ENCODE measurements at places on chromosomes 6 and 20.

- DNase-seq, result no peak
- no peak overlapping the region for H3K4me3 ChIP-seq
- no peaks in the 10 kb centered on the region for H3K4me1 ChIP-seq
- H3K27ac ChIP-seq, result no peak overlapping the region
- no peaks in the 10 kb centered on the region for H3K36me3 ChIP-seq
- H3K27me3 ChIP-seq, result no peaks in the 10 kb centered on the region
Measured at GRCh38 chr20:8811801-8812594, 256.9 kb upstream of the PLCB4 start.

GRCh38 chr6:90406142-90406794 is 109.6 kb upstream of the BACH2 start:
- no peak overlapping the region for H3K27ac ChIP-seq
- H3K4me1 ChIP-seq, result peaks cover 37% of the 10 kb centered on the region
- H3K36me3 ChIP-seq, result no peaks in the 10 kb centered on the region

GRCh38 chr6:166768761-166769160 is 141.7 kb upstream of the RPS6KA2 start:
- no peaks in the 10 kb centered on the region for H3K36me3 ChIP-seq
- H3K27ac ChIP-seq, result no peak overlapping the region
- no peak overlapping the region for H3K4me3 ChIP-seq

GRCh38 chr20:63733117-63733516 is 3.3 kb upstream of the LIME1 start:
- H3K27me3 ChIP-seq, result no peaks in the 10 kb centered on the region
- H3K36me3 ChIP-seq, result peaks cover 39% of the 10 kb centered on the region
- no peak overlapping the region for H3K4me3 ChIP-seq
- no peak overlapping the region for H3K27ac ChIP-seq
- H3K4me1 ChIP-seq, result peaks cover 76% of the 10 kb centered on the region

DNA sequence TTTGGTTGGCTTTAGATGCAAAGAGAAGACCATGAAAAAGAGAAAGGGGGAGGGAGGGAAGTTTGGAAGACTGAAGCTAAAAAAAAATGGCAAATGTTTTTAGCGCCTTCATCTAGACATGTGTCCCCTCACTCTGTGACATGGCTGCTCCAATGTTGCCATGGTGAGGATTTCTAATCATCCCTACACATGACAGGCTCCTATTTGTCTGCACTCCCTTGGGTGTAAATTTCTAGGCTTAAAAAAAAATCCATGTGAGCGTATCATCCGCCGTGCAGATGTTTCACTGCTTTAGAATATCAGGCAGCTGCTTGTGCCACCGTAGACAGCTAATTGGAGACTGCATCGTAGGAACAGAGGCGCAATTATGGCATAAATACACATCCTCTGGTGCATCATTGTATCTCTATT is 761.1 kb upstream of the MMS22L start:
- no peaks in the 10 kb centered on the region for H3K27me3 ChIP-seq
- H3K4me1 ChIP-seq, result no peaks in the 10 kb centered on the region
- no peak overlapping the region for H3K27ac ChIP-seq
- no peaks in the 10 kb centered on the region for H3K36me3 ChIP-seq
- no peak overlapping the region for H3K4me3 ChIP-seq

DNA sequence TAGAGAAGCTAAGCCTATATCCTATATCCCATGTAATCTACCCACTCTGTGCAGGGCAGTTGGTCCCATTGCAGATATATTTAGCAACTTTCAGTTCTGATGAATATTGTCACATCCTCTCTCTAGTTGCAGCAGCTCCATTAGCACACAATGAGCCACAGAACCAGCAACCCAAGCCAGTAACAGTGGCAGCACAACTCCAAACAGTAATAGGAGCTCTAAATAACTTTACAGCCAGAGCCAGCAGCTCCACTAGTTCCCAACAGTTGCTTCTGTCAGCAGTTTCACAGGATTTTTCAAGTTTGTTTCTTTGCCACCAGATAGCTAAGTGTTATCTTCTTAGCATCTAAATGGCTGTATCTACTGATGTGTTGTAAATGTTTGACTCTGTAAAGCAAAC is 490.8 kb downstream of the HTR1B start:
- H3K36me3 ChIP-seq, result no peaks in the 10 kb centered on the region
- no peaks in the 10 kb centered on the region for H3K27me3 ChIP-seq
- DNase-seq, result no peak
- H3K4me1 ChIP-seq, result no peaks in the 10 kb centered on the region
- H3K27ac ChIP-seq, result no peak overlapping the region

GRCh38 chr6:137975188-137975940 is 108.3 kb downstream of the TNFAIP3 start:
- H3K4me1 ChIP-seq, result peaks cover 37% of the 10 kb centered on the region
- peak overlapping the region; percentile 19 for H3K4me3 ChIP-seq
- no peaks in the 10 kb centered on the region for H3K27me3 ChIP-seq
- peak overlapping the region; percentile 64 for H3K27ac ChIP-seq
- no peaks in the 10 kb centered on the region for H3K36me3 ChIP-seq
- no peak for DNase-seq

DNA sequence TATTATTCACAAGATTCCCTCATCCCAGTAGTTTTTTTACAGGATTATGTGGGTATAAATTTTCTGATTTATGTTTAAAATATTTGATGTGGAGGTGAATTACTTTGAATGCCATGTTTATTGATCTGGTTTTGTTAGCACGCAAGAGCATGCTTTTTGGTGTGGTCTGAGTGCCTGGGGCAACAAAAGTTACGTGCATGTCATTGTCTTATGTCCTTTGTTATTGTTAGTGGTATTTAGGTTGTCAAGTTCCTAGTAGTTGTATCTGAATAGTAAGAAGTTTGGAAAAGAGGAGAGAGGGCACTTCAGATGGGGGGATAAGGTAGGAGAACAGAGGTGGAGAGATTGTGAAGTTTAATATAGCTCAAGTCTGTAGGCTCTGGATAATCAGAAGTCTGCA is 95.0 kb downstream of the ATRN start:
- no peak overlapping the region for H3K4me3 ChIP-seq
- H3K27ac ChIP-seq, result no peak overlapping the region
- no peaks in the 10 kb centered on the region for H3K36me3 ChIP-seq
- H3K27me3 ChIP-seq, result no peaks in the 10 kb centered on the region

DNA sequence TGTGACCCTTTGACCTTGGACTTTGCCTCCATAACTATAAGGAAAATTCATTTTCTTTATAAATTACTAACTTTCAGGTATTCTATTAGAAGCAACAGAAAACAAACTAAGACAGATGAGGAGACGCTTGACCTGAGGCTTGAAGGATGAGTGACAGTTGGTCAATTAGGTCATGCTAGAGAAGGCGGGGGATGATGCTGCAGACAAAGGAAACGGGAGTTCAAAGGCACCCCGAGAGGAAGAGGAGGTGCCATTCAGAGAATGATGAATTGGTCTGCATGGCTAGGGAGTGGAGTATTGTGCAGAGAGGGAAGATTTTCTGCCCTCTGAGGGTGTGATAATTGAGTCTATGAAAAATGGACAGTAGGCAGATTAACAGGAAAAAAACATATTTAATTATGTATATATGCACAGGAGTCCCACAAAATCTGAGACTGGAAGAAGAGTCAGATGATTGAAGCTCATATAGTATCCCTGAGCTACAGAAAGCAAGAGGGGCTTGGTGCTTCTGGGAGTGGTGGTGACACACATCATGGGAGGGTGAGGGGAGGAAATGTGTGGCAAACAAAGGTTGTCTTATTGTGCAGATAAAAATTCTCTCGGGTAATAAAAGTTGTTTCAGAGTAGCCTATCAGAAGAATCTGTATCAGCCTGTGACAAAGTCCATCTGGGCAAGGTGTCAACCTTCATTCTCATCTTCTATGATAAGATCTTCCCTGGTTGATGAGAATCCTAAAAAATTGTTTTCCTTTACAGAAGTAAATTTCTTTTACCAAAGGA is 20.4 kb upstream of the FUCA2 start:
- peaks cover 27% of the 10 kb centered on the region for H3K4me1 ChIP-seq
- H3K27ac ChIP-seq, result no peak overlapping the region
- no peak overlapping the region for H3K4me3 ChIP-seq
- DNase-seq, result no peak

- H3K36me3 ChIP-seq, result no peaks in the 10 kb centered on the region
- no peak overlapping the region for H3K27ac ChIP-seq
- DNase-seq, result no peak
- no peak overlapping the region for H3K4me3 ChIP-seq
Measured at GRCh38 chr20:34143951-34144350, 31.9 kb upstream of the EIF2S2 start.

DNA sequence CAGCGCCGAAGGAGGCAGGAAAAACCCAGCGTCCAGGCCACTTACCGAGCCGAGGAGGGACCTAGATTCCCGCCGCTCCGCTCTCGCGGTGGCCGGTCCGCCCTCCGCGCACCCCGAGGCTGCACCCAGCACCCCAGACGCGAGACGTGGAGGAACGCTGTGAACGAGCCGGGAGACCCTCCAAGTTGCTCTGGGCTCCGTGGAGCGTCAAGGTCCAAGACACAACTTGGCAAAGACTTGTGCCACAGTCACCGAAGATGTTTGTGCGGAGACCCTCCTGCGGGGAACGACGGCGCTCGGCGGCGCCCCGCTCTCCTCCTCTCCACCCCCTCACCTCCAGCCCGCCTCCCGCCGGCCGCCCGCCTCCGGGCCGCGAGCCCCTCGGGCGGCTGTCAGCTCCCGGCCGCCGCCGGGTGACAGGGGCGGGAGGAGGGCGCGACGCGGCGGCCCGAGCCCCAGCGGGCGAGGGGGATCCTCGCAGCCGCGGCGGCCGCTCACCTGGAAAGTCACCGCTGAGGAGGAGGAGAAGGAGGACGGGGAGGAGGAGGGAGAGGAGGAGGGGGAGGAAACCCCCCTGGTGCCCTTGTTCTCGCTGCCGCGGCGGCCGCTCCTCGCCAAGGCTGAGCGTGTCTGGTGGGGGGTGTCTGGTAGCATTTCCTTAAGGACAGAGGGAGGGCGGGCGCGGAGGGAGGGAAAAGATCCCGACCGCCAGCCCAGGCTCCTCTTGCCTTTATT is 637 bp upstream of the HIVEP2 start:
- peak; percentile 90 for DNase-seq
- H3K27ac ChIP-seq, result peak overlapping the region; percentile 98
- peaks cover 20% of the 10 kb centered on the region for H3K4me1 ChIP-seq
- peak overlapping the region; percentile 94 for H3K4me3 ChIP-seq
- H3K36me3 ChIP-seq, result no peaks in the 10 kb centered on the region

Data from CD4-positive, alpha-beta T cell (primary cell).